ENCODE measurements at places on chromosomes 12 and 14.

DNA sequence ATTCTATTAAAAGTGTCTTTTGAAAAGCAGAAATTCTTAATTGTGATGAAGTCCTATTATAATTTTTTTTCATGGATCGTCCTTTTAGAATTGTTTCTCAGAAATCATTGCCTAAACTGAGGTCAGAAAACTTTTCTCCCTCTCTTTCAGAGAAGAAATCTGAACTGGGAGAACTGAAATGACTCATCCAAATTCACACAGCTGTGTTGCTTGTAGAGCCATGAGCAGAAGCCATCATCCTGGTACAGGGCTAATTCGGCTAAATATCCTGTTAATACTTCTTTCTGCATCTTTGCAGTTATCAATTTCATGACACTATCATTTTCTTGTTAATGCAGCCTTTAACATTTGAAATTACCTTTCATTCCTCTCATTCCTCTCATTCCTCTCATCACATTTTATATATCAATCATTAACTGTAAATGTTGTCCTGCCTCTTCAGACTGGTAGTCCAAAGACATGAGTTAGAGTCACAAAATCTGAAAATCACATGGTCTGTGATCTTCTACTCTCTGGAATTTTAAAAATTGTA is 15.5 kb downstream of the SLC15A5 start:
- DNase-seq = no peak

GRCh38 chr12:75990189-75990912 is 41.2 kb downstream of the PHLDA1 start:
- no peak for DNase-seq

DNA sequence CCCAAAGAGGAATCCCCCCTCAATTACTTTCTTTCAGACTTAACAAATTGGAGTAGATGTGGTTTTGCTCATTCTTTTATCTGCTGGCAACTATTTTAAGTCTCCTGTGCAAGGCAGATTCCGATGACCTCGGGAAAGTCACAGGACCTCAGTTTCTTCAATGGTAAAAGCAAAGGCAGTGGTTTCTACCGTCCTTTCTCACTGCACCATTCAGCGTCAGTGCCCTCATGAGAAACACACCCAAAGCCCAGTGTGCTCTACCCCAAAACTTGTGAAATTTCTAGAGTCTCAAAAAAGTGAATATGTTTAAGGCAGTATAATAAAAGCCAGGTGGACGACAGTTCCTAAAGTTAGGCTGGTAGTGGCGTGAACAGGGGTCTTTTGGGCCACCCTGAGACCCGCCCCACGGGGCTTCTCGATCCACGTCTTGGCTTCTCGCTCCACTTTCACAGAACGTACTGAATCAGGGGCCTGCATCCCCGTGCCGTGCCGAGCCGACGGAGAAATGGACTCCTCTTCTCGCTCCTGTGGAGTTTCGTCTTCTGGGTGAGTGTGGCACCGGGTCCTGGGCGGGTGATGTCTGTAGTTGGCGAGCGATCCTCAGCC is 1.3 kb upstream of the ARHGAP5 start:
- no peak for DNase-seq

DNA sequence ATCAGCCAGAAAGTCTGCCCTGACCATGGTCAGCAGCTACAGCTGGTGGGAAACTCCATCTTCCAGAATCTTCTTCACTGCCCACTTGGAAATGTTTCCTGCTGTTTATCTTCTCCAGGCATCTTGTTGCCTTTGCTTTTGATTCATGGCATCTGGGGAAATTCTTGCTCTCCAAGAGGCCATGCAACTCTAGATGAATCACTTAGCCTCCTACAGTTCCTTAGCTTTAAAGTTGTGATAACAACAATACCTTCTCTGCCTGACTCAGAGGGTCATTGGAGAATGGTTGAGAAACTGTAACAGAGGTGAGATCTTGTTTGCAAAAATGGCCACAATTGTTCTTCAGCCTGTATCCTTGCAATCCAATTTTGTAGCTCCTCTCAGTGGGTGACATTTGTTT is 121.0 kb upstream of the VRK1 start:
- DNase-seq = no peak

GRCh38 chr12:10196210-10196609 is 16.5 kb upstream of the GABARAPL1 start:
- no peak for DNase-seq
